ENCODE measurements at places on chromosomes 11 and 22.
A peak's percentile ranks its signal among the peaks of the same experiment; 100 is the strongest.

- no peak for DNase-seq
These were observed 43.7 kb upstream of the CHST1 start for GRCh38 chr11:45708887-45709663.

DNA sequence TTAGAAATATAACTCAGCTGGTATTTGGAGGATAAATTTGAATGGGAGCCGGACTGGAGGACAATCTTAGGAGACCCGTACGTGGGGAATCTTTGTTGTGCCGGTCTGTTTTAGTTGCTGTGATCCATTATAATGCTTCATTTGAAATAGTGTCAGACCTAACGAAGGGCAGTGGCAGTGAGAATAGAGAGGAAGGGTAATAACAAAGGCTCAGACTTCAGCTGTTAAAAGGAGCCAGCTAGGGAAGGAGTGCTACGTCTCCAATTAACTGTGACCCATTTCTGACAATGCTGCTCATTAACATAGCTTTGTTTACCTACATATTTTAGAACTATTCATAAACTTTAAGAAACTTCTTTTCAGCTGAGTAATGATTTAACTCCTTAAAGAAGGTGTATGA is 246.9 kb downstream of the OPCML start:
- DNase-seq: no peak

GRCh38 chr11:10325277-10326011 is 20.6 kb downstream of the ADM start:
- DNase-seq: no peak

- DNase-seq: no peak
These were observed 27.2 kb downstream of the GRAMD1B start for GRCh38 chr11:123457187-123457770.

- no peak for DNase-seq
These were observed 52.8 kb upstream of the CCDC188 start for GRCh38 chr22:20203552-20204201.

DNA sequence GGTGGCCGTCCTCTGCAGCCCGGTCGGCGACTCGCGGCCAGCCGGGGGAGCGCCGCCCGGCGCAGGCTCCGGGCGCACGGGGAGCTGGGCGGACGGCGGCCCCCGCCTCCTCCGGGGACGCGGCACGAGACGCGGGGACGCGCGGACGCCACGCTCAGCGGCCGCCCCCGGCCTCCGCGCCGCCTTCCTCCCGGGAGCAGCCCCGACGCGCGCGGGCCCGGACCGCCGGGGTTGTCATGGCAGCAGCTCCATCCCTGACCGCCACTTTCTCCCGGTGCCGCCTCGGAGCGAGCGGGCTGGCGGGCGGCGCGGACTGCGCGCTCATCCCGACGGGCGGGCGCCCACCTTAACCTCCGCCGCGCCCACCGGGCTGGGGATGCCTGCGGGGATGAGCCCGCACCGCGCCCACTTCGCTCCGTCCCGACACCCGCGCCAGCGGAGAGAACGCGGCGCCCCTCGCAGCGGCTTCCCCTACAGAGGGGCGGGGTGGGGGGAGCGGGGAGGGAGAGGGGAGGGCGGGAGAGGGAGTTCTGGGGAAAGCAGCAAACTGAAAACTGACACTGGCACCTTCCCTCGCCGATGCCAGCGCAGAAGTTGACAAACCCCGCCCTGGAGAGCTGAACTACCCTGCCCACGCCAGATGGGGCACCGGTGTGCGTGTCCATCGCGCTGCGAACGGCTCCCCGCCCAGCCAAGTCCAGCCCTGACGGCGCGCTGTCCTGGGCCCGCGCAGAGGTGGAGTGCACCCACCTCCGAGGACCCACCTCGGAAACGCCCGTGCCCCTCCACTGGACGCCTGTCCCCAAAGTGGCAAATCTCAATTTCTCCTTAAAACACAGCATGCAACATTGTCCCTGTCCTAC is 588.4 kb downstream of the OPCML start:
- DNase-seq: no peak

DNA sequence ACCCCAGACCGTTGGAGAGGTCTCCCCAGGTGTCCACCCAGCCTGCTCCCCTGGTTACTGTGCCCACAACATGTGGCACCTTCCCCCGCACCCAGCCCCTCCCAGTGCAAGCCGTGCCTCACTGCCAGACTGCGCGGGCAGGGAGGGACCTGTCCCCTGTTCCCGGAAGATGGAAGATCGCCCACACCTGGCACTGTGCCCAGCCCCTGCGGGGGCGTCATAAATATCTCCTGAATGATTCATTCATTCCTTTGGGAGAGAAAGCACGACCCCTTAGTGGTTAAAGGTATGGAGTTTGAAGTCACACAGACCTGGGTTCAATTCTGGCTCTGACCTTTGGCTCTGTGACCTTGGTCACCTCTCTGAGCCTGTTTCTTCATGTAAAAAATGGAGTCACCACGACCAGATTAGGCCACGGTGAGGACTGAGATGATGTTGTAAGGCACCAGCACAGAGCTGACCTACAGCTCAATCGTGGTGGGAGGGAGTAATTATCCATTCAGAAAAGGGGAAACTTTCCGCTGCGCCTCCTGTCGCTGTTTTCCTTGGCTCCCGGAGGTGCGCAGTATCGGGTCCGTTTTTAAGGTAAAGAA is 497 bp upstream of the SYT12 start:
- no peak for DNase-seq

GRCh38 chr11:125451400-125452124 is 44.5 kb downstream of the FEZ1 start:
- peak; percentile 10 for DNase-seq

Data from activated CD4-positive, alpha-beta T cell treated with anti-CD3 and anti-CD28 coated beads, Interleukin-2, amount 50 U/mL, for 48 hours (primary cell).